Aorta (tissue), 5 donors: ENCODE measurements at places on chromosomes 7 and 10.

- H3K4me3 ChIP-seq, result no peak overlapping the region
- peak; percentile 77 for DNase-seq
- no peaks in the 10 kb centered on the region for H3K27me3 ChIP-seq
- H3K36me3 ChIP-seq, result no peaks in the 10 kb centered on the region
- no peak overlapping the region for H3K27ac ChIP-seq
Observed at GRCh38 chr10:69348816-69349541, 67.7 kb downstream of the TACR2 start.

GRCh38 chr10:93075369-93076221 lies 1.9 kb downstream of the CYP26A1 start:
- H3K4me1 ChIP-seq, result no peaks in the 10 kb centered on the region
- no peak overlapping the region for H3K4me3 ChIP-seq
- no peaks in the 10 kb centered on the region for H3K36me3 ChIP-seq
- H3K27ac ChIP-seq, result no peak overlapping the region
- H3K27me3 ChIP-seq, result no peaks in the 10 kb centered on the region

- H3K27ac ChIP-seq, result no peak overlapping the region
- H3K4me1 ChIP-seq, result no peaks in the 10 kb centered on the region
- H3K27me3 ChIP-seq, result no peaks in the 10 kb centered on the region
- peak overlapping the region; percentile 36 for H3K4me3 ChIP-seq
- no peaks in the 10 kb centered on the region for H3K36me3 ChIP-seq
- no peak for DNase-seq
Observed at GRCh38 chr10:103692952-103693811, 162.2 kb downstream of the SH3PXD2A start.

DNA sequence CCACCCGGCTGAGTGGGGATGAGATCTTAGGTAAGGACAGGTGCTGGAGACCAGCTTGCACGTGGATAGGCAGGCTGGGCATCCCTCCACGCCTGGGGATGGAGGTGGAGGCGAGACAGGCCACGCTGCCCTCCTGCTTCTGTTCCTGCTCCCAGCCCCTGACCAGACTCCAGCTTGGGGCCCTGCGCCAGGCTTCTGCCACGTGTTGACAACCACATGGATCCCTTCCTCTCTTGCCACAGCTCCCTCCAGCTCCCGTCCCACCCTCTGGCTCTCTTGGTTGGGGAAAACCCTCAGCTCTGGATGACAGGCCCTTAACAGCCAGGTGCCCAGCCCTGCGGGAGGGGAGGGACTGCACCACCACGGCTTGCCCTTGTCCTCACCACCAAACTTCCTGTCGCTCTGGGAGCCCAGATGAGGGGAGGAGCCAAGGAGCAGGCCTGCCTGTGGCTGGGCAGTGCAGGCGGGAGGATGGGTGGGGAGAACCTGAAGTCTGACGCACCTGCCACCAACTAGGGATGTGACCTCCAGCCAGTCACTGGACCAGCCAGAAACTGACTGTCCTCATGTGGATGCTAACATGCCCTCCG lies 36.0 kb downstream of the KCNH2 start:
- H3K4me3 ChIP-seq, result no peak overlapping the region
- no peak overlapping the region for H3K27ac ChIP-seq
- no peaks in the 10 kb centered on the region for H3K36me3 ChIP-seq
- H3K4me1 ChIP-seq, result no peaks in the 10 kb centered on the region

GRCh38 chr10:84177541-84178141 lies 4.0 kb downstream of the GPR15LG start:
- H3K4me3 ChIP-seq, result no peak overlapping the region
- H3K27me3 ChIP-seq, result no peaks in the 10 kb centered on the region
- H3K36me3 ChIP-seq, result no peaks in the 10 kb centered on the region
- H3K4me1 ChIP-seq, result no peaks in the 10 kb centered on the region
- DNase-seq, result no peak
- no peak overlapping the region for H3K27ac ChIP-seq

GRCh38 chr10:123622381-123622780 lies 43.8 kb upstream of the GPR26 start:
- no peaks in the 10 kb centered on the region for H3K36me3 ChIP-seq
- no peak overlapping the region for H3K27ac ChIP-seq
- no peak for DNase-seq
- no peak overlapping the region for H3K4me3 ChIP-seq
